ENCODE measurements at places on chromosomes 2 and 18. TPM values are rescaled to one million over a fixed set of nuclear protein-coding genes. Genes with fewer than 3 reads are reported as not detected.

The ALK gene
- 56.4 TPM for total RNA-seq

The ZBTB7C gene
- total RNA-seq: not detected

The AGFG1 gene
- total RNA-seq: 89.9 TPM

The EIF5B gene
- total RNA-seq: 46.6 TPM
